ENCODE measurements at places on chromosomes 5 and 9. TPM values are rescaled to one million over a fixed set of nuclear protein-coding genes. Genes with fewer than 3 reads are reported as not detected.

GRCh38 chr5:94807985-94808384, 189.5 kb downstream of the SLF1 start:
- DNase-seq, result no peak

GRCh38 chr9:136688274-136689107, 1.2 kb upstream of the AGPAT2 start:
- DNase-seq, result no peak

- no peak for DNase-seq
Measured at GRCh38 chr5:124446120-124446519, 300.3 kb downstream of the ZNF608 start.

Gene DNAJA1
- 41.9 TPM for total RNA-seq

- DNase-seq, result no peak
Measured at GRCh38 chr9:86263876-86264275, 4.4 kb upstream of the C9orf153 start.

Gene PAEP
- total RNA-seq, result not detected

DNA sequence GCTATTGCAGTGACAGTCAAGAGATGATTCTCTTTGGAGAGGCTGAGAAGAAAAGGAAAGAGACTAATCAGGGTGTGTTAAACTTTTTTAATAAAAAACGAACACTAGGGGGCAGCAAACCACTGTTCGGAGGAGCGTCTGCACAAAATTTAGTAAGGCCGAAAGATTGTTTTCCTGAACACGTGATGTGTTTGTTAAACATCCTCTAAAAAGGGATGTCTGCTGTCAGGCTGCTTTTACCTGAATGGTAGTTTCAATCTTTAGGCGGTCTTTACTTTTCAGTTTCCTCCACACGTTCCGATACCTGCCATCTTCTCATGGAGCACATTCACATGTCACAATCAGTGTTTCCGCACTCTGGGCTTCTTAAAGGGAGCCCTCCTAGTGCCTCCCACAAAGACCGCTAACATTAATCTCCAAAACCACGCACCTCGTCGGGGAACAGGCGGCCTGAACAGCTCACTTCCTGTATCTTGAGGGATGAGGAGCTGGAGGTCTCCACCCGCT, 125.2 kb downstream of the GPBP1 start:
- DNase-seq, result no peak

GRCh38 chr5:34570721-34571676, 85.1 kb upstream of the RAI14 start:
- DNase-seq, result no peak

Measured in gastrocnemius medialis (tissue), 4 donors.